NCI-H2029 treated with DMSO at 0.1 percent for 48 hours (cell line): ENCODE measurements at places on chromosomes 1 and 21.

GRCh38 chr1:243548516-243548915, 292.7 kb downstream of the SDCCAG8 start:
- DNase-seq = no peak

GRCh38 chr21:29007810-29008209, 11.3 kb downstream of the RWDD2B start:
- DNase-seq = no peak

- no peak for DNase-seq
Measured at GRCh38 chr1:233904633-233905415, at the start of gene SLC35F3. Gene SLC35F3 (plus strand): TSS chr1:233904676.

DNA sequence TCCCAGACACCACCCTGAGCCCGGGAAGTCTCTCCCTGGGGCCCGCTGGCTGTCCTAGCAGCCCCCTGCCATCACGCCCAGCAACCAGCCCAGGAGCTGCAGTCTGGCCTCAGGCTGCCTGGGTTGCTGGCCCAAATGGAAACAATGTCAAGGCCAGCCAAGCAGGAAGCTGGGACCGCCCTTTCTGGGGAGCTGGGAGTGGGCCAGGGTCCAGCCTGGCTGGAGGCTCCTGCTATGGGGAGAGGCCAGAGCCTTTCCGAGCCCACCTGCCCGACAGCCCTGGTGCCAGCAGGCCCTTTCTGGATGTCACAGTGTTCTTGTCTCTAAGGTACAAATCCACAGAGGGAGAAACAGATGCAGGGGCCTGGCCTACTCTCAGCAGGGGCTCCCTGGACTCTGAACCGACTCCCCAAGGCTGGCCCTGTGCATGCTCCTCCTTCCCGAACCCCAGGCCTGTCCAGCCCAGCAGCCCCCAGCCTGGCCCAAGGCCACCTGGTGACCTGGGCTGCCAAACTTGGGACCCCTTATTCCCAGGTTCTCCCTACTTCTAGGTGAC, 1.2 kb upstream of the MMEL1 start:
- DNase-seq = no peak

- no peak for DNase-seq
Measured at GRCh38 chr1:9691108-9691445, 39.5 kb downstream of the PIK3CD start.

- DNase-seq = no peak
Measured at GRCh38 chr1:199101139-199101538, 462.3 kb downstream of the PTPRC start.

DNA sequence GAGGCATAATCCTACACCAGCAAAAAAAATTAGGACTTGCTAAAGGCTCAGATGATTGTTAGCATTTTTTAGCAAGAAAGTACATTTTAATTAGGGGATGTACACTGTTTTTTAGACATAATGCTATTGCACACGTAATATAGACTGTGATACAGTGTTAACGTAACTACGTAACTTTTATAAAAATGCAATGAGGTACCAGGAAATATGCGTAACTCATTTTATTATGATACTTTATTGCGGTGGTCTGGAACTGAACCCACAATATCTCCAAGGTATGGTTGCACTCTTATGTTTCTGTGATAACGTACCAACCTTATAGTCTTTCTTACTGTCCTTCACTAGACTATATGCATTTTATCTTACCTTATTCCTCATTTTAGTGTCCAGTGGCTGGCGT, 62.8 kb upstream of the B3GALT2 start:
- DNase-seq = no peak

- DNase-seq = no peak
Measured at GRCh38 chr1:38600286-38600685, 259.3 kb downstream of the RRAGC start.

- no peak for DNase-seq
Measured at GRCh38 chr1:108560189-108560873, 431 bp downstream of the EEIG2 start.

- peak; percentile 3 for DNase-seq
Measured at GRCh38 chr1:224592636-224593582, 23.2 kb upstream of the CNIH3 start.

- peak; percentile 61 for DNase-seq
Measured at GRCh38 chr1:103514920-103515503, 10.5 kb upstream of the RNPC3 start.
